ENCODE measurements at places on chromosomes 13 and 19.

DNA sequence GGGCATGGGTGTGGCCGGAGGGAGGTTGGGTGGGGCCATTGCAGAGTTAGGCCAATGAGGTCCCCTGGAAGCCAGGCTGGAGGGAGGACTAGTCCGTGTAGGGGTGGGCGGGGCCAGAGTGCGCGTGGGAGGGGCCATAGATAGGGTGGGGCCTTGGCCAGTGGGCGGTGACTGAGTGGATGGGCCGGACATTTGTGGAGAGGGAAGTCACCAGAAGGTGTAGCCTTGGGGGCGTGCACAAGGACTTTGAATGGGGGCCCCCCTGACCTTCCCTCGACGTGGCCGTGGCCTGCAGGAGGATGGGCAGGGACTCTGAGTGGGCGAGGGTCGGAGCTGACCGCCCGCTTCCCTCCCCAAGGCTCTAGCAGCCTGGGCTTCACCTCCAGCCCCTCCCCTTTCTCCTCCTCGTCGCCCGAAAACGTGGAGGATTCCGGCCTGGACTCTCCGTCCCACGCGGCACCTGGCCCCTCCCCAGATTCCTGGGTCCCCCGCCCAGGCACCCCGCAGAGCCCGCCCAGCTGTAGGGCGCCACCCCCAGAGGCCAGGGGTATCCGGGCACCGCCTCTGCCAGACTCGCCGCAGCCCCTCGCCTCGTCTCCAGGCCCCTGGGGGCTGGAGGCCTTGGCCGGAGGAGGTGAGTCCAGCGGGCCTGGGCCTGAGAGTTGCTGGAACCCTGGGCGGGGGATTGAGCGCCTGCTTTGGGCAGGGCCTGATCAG lies 16.5 kb upstream of the B3GNT3 start:
- no peak for DNase-seq

DNA sequence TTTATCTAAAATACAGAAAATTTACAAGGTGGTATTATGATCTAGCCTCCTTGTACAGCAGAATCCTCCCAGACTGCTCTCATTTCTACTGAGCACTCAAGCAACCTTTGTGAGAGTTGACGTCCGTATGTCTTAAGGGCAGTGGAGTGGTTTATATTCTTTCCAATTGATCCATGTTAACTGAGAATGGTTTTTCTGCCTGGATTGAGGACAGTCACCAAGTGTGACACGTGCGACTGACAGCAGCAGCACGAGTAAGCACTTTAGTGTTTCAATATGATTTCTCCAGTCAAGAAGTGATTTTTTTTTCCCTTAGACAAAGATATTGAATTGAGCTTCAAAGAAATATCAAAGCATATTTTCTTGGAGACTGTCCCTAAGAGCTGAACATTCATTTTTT lies 901.7 kb downstream of the PCDH9 start:
- no peak for DNase-seq

DNA sequence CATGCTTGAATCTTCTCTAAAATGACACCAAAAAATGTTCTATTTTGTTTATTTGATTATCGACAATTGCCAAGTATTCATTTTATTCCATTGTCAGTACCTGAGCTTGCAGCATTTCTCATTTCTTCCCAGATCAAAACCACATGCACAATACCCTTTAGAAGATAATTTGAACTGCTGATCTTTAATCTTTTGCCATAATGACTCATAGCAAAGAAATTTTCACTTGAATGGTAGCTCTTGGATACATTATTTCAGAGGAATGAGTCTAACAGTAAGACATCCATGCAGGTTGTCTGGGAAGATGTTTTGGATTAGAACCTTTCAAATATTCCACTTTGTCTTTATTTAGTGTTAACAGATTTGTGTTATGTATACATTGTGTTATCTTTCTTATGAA lies 42.0 kb upstream of the RXFP2 start:
- no peak for DNase-seq

DNA sequence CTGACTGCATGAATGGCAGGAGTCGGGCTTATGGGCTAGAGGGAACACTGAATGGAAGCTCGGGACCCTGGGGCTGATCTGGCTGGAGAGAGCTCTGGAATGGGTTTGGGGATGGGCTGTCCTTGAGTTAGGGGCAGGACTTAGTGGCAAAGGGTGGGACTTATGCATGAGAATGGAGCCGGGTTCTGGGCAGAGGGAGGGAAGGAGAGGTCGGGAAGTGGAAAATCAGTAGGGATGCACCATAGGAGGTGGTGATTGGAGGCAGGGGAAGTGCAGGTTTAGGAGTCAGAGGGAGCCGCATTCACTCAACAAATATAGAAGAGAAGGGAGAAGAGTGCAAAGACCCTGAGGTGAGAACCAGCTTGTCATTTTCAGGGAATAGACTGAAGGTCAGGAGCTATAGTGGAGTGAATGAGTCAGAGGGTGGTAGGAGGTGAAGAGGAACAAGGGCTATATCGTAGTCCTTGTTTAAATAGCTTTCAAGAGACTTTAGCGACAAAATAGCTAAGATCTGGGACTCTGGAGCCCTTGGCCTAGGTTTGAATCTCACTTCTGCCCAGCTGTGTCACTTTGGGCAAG lies 748 bp downstream of the RAB4B start:
- no peak for DNase-seq

GRCh38 chr19:48458016-48458415 lies 2.6 kb downstream of the KCNJ14 start:
- no peak for DNase-seq

DNA sequence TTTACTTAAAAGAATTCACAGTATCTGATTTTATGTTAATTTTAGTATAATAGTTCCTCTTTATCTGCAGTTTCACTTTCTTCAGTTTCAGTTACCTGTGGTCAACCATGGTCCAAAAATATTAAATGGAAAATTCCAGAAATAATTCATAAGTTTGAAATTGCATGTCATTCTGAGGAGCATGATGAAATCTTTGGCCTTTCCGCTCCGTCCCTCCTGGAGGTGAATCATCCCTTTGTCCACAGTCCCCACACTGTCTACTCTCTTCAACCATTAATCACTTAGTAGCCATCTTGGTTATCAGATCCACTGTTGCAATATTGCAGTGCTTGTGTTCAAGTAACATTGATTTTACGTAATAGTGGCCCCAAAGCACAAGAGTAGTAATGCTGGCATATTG lies 26.9 kb downstream of the SLITRK6 start:
- no peak for DNase-seq

GRCh38 chr13:44249431-44249836 lies 124.2 kb upstream of the SERP2 start:
- DNase-seq = no peak
